ENCODE measurements at places on chromosomes 4 and X. TPM values are rescaled to one million over a fixed set of nuclear protein-coding genes. Genes with fewer than 3 reads are reported as not detected.

DNA sequence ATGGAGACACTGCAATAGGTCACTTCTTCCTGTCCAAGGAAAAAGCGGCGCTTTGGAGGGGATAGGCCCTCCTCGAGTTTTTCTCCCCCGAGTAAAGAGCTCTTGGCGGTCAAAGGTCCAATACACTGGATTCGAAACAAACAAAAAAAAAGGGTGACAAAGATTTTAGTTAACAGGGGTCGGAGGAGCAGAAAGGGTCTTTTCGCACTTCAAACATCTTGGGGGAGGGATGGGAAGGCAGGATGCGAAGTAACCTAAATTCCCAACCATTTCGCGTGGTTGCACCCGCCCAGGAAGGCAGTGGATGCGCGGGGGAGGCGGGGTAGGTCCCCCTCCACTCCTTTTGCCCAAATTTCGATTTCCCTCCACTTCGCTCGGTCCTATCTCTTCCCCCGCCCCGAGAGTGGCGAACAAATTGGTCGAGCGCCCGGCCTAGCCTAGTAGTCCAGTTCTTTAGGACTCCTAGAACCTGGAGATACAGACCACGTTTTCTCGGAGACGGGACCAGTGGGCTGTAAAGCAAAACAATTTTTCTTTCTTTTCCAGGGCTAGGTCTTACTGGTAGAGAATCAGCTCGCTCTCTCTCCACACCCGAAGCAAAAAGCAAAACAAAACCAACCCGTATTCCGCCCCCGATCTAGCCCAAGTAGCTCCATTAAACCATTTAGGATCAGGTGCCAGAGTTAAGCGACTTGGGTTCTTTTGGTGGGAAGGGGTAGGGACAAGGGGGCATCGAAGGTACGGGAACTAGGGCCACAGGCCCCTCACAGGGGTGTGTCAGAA lies 2.0 kb upstream of the STAG2 start:
- peak; percentile 20 for DNase-seq

GRCh38 chr4:6568689-6569332 lies 6.2 kb upstream of the MAN2B2 start:
- no peak for DNase-seq

DNA sequence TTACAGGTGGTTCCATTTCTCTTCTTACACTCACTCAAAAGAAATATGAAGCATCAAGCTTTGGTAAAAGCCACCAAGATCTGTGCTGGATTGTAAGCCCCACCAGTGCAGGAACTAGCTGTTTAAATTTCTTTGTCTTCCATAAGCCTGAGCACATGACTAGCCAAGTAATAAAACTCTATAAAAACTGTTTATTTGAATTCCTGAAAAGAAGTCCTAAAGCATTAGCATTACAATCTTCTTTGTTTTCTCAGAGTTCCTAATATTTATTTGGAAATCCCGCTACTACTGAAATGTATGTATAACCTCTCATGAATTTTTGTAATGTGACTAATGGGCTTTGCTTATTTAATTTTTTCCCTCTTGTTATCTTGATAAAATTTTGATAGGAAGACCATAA lies 65.9 kb downstream of the IQCM start:
- DNase-seq, result no peak

PARM1 gene
- not detected for total RNA-seq

DNA sequence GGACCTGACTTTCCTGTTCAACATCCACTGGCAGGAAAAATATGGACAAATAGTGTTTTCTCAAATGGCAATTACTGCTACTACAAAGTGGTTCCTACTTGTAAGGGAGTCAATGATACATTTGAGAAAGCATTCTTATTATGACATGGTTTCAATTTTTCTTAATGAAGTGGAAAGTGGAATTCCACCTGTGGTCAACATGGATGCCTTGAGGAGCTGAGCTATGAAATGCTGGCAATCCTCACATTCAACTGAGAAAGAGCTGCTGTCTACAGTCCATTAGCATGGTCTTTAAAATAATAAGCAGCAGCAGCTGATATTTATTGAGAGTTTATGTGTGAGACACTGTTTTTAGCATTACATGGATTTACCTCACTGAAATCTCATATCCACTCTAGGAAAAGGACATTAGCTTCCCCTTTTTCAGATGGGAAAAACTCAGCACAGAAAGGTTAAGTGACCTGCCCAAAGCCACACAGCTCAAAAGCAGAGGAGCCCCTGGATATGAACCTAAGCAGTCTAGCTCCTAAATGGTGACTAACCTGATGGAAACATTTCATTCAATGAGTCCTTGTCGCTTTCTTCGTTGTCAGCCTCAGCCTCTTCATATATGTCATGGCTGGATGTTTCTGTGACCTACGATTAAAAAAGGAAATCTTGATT lies 29.2 kb downstream of the MAP7D3 start:
- no peak for DNase-seq

DNA sequence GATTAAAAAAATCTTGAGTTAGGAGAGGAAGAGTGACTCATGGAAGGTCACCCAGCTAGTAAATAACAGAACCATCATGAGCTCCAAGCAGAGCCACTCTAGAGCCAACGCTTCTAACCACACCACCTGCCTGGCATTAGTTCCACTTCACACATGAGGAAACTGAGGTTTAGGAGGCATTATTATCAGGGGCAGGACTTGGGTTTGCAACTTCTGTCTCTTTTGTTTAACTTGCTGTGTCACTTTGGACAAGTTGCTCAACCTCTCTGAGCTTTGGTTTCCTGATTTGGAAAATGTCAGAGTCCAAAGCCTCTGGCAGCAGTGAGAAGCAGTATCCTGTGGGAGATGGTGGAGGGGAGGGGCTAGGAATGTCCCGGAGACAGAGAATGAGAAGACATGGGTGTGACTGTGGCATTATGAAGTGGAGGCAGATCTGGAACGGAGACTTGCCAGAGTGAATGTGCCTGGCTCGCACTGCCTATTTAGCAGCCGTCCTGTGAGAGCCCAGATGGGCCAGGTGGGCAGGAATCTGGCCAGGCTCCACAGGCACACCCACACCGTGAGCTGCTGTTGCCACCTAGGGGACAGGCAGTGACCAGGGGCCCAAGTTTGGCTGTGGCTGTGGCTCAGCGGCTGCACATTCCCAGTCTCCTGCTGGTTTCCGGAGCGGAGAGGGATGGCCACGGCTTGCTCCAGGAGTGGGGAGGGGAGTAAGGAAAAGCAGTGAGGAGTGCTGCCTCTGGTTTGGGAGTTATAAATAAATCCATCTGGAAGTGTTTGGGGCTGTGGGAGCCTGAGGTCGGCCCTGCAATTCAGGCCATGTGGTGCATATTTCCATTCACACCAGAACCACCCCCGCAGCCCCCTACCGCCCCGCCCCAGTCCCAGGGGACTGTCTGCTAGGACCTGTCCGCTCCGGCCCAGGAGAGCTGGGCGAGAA lies 93.4 kb downstream of the NHSL2 start:
- DNase-seq, result no peak

DNA sequence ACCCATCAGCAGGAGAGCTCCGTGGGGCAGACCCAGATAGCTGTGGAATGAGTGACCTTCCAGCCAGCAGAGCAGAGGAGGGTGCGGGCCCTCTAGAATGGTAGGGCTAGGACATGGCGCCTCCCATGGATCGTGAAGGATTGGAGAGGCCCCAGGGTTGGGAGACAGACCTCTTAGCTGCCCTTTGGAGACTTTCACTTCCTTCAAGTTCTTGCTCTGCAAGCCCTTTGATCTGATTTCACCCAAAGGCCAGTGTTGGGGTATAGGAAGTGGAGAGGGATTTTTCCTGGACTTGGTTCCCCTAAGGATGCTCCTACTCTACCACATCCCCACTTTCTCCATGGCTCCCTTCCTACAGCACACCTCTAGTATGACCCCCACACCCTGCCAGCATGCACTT lies 3.0 kb downstream of the SASH3 start:
- no peak for DNase-seq

- no peak for DNase-seq
Observed at GRCh38 chr4:121765971-121766538, 1.1 kb upstream of the SMIM43 start.

DNA sequence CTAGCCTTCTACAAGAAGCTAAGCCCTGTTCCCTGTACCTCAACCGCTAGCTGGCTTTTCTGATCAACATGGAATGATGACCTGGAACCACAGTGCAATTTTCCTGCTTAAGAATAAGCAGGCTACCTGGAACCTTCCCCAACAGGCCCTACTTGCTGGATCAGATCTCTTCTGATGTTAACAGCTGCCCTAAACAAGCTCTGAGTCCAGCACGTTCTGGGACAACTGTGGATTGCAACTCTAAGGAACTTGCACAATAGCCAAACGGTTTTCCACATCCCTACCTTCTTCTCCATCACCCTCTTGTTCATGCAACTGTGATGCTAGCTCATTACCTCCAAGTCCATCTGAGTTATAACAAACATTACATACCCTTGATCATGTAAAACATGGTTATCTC lies 19.8 kb downstream of the ATP8A1 start:
- DNase-seq, result no peak

ABLIM2 gene
- total RNA-seq, result 0.55 TPM

GRCh38 chrX:27008486-27008885 lies 454.7 kb downstream of the PPP4R3C start:
- no peak for DNase-seq

- no peak for DNase-seq
Observed at GRCh38 chrX:149799095-149799714, 17.5 kb downstream of the MAGEA9 start.

- no peak for DNase-seq
Observed at GRCh38 chr4:156132196-156132595, 178.5 kb upstream of the CTSO start.

GRCh38 chr4:124066595-124066994 lies 645.9 kb downstream of the ANKRD50 start:
- DNase-seq, result no peak

DNA sequence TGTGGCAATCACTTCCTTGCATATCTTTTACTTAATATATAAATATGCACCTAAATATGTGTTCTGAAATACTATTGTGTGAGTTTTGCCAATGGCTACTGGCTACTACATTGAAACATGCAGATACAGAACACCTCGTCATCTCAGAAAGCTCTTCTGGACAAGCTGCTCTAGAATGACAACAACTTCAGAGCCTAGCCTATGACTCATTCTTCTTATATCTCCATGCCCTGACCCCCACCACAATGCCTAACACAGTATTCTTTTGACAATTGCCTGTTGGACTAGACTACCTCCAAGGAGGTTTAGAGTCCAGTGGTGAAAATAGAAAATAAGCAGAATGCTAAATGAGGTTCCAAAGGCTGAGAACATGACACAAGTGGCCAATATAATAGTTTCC lies 17.6 kb upstream of the DMP1 start:
- DNase-seq, result no peak

DNA sequence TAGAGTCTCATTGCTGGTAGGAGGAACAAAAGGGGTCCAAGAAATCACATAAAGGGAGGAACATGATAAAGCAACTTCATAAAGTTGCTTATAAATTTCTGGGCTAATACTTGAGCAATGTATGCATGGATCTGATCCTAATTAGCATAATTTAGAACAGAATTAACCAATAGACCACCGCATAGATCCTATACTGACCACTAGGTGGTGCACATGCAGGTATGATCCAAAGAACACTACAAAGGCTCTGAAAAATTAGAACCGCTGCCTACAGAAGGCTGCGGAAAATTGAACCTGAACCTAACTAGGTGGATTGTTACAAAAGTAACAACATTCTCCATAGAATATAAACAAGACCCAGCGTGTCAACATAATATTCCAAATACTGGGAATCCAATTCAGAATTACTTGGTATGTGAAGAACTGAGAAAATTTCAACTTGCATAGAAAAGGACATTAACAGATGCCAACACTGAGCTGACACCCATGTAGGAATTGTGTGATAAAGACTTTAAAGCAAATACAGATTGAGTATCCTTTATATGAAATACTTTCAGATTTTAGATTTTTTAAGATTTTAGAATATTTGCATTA lies 23.3 kb downstream of the BRCC3 start:
- peak; percentile 17 for DNase-seq

SPANXN5 gene
- total RNA-seq, result not detected

NALF2 gene
- total RNA-seq, result 0.44 TPM

SSX4B gene
- not detected for total RNA-seq

BBS12 gene
- total RNA-seq, result 4.3 TPM

DNA sequence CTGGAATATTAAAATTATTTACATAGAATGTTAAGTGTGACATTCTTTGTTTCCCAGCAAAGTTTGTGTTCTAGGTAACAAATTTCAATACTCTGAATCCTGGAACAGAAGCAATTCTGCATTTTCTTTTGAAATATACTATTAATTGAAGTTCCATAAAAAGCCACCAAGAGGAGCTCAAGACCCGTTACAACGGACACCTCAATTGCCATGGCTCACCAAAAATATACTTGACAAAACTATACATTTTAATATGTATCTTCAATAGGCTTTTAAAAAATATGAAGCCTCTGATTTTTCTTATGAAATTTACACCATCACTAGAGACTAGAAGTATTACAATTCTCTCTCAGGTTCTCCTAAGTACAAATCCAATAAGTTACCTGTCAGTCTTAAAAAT lies 111.4 kb downstream of the NYX start:
- DNase-seq, result no peak

NPY1R gene
- total RNA-seq, result not detected

GRCh38 chr4:140901736-140902336 lies 145.7 kb upstream of the TBC1D9 start:
- no peak for DNase-seq

DNA sequence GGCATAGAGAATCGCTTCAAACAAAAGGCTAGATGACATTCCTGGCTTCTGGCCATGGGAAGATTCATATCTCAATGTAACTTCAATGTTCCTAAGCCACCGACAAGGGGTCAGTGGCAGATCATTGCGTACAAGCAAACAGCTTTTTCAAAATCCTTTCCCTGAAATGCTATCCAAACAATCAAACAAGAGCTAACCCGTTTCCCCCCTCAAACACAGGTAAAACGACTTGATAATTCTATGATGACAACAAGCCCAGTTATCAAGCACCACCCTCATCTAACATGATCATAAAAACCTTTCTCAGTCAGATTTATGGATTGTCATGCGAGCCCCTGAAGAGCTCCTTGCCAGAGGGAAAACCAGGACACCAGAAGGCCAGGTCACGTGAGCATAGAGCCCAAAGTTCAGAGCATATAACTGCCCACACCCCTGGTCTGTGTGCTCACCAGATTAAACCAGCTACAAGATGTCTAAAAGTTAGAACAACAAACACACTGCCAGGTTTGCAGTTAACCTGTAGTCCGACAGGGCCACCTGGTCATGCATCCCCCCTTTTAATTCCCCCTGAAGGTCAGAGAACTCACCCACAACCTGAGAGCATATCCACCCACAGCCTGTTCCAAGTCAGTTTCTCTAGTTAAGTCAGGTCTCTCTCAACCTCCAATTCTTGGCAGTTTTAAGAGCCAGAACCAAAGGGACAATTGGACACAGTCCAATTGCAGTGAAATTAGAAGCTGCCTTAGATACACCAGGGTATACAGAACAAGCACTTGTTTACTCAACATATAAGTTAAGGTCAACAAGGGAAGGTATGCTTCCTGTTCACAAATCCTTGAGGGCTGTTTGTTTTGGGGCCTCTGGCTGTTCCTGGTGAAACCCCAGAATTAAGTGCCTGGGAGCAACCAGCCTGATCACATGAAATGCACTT lies 248.1 kb upstream of the PPARGC1A start:
- DNase-seq, result no peak

ERCC6L gene
- 10.5 TPM for total RNA-seq

- peak; percentile 23 for DNase-seq
Observed at GRCh38 chr4:168421671-168422070, 58.6 kb downstream of the DDX60L start.

GRCh38 chr4:128675083-128675482 lies 134.4 kb upstream of the JADE1 start:
- no peak for DNase-seq
